ENCODE measurements at places on chromosomes 6 and 20.

- no peak for DNase-seq
Measured at GRCh38 chr6:71473926-71474325, 185.3 kb downstream of the OGFRL1 start.

GRCh38 chr6:117974914-117975627 is 68.0 kb downstream of the SLC35F1 start:
- DNase-seq: no peak

DNA sequence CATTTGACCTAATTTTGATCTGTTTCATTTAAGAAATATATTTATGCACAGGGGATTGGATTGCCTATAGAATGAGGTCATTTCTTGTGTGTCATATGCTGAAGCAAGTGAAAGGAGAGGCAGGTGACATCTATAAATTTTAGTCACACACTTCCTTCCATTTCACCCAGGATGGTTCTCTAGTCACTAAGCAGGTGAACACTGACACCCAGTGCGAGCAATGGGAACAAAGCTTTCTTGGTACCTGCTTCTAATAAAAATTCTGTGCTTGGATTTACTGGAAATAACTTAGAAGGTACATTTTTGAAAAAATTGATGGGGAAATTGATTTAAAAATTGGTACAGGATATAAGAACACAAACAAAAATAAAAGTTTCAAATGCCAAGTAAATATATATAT is 66.9 kb upstream of the MC3R start:
- no peak for DNase-seq

DNA sequence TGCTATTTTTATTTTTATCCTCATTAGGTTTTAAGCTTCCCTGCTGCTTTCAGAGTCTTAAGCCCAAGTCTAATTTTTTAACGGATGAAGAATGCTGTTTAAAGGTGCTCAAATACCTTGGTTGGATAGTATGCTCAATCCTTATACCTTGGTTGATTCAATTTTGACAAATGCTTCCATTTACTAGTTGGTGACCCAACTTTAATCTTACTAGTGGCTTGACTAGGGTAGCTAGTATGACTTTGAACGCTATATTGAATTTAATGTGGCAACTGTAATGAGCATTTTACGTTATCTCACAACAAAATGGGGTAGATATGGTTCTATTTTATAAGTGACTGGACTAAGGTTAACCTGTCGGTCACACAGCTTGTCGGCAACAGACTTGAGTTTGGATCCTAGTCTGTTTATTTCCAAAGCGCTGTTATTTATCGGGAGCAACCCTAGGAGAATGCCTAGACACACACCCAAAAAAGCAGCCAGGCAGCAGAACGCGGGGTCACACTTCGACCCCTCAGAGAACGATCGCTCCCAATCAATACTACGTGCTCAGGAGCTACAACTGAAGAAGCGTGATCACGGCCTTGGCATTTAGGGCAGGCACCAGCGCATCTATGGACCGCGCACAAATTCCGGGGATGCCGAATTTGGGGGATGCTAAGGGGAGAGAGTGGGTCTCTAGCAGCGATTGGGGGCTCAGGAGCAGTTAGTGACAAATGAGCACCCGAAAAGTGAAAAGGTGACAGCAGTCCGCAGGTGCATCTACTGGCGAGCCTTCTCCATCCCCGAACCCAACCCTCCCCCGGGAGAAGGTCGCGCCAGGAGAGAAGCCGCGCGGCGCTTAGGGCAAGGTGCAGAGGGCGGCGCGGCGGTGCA is 586 bp upstream of the ALDH5A1 start:
- DNase-seq: no peak

GRCh38 chr20:62557999-62558408 is 82.2 kb upstream of the GATA5 start:
- no peak for DNase-seq

DNA sequence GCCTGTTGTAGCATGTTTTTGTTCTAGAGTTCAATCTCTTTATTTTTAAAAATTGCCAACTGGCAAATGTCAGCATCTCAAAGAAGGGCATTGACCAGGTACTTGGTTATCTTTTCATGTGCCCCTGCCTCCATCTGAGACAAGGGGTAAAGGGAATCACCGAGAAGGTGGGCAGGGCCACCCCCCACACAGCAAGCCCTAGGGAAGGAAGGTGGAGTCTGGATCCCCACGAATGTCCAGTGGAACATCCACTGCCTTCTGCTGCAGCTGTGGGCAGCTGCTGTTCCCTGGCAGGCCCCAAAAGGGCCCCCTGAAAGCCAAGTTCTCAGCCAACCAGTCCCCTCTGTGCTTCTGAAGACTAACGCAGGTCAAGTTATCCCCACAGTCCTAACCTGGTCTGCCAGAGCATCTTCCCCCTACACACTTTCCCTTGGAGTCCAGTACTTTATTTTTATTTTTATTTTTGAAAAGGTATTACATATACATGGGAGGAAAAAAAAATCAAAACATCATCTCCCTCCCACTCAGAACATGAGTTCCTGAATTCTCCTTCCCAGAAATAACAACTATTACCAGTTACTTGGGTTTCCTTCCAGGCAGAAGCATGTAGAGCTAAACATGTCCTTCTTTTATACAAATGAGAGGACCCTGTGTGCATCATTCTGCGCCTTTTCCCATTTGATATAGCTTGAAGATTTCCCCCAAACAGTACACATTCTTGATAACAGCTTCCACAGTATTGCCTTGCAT is 253.7 kb downstream of the MAFB start:
- no peak for DNase-seq

- DNase-seq: no peak
Measured at GRCh38 chr20:62087227-62087626, 21.5 kb upstream of the TAF4 start.

DNA sequence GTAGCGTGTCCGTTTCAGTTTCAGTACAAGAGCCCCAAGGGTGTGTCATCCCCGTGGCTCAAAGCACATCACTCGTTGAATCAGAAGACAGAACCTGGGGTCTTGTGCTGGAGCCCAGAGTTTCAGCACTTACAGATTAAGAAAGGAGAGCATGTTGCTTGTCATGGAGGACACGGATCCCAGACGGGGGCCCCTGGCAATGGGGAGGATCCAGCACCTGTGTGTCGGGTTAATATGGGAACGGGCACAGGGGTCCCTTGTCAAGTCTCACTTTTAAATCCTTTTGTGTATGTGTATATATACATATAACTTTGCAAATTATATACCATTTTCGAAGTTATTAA is 23.4 kb downstream of the THBS2 start:
- no peak for DNase-seq

DNA sequence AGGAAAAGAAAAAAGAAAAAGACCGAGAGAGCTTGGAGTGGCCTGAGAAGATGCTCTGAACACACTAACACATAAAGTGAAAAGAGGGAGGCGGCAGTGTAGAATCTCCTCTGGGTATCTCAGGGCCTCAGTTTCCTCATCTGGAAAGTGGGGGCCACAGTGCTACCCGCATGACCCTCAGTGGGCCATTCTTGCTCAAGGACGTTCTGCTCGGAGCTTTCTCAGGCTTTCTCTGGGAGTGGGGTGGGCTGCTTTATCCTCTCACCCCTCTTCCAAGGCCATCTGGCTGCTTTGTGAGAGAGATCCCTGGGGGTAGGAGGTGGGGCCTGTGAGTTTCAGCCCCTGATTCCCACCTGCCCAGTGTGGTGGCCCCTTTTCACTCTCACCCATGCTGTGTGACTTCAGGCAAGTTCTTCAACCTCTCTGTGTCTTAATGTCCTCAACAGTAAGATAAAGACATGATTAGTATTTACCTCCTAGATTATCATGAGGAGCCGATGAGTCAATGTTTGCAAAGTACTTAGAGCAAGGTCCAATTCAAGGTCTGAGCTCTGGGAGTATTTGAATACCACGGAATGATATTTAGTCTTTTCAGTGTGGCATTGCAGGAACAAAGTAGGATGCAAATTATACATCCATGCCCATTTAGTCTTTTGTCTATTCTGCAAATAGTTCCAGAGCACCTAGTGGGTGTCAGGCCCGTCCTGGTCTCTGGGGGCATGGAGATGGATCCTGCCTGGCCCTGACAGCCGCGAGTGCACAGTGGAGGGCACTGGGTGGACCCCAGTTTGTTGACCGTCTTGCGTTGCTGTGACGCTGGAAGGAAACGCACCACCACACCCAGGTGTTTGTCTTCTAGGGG is 34.3 kb downstream of the SRC start:
- DNase-seq: no peak
